ENCODE measurements at places on chromosomes 12 and 14.

DNA sequence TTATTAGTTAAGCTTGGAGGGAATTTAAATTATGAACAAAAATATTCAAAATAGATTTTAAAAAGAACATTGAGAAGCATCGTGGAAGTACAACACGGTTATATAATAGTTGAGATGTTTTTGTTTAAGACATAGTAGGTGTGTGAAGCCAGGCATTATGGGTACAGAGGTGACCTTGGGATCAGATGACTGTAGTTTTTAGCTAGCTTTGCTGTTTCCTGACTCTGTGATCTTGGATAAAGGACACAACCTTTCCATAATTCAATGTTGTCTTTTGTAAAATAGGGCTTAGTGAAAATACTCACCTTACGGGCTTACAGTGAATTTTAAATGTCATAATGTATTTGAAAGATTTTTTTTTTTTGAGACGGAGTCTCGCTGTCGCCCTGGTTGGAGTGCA lies 239.7 kb downstream of the SLC2A13 start:
- DNase-seq = no peak

- DNase-seq = no peak
Observed at GRCh38 chr12:110540048-110540447, 37.9 kb downstream of the RAD9B start.

DNA sequence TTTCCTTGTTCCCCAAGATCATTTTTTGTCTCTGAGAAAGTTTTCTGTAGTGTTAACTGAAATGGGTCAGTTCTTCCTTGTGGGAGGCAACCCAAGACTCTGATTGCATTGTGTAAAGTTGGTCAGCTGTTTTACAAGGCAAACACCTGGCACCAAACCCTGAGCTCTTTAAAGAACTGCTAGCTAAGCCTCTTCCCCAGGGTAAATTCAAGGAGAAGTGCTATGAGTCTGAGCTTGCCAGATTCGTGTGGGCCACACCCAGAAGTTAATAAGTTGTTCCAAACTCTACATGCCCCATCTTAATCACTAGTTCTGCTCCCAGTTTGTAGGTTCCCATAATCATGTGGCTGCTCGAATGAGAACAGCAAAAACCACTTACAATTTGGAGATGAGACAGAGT lies 214.5 kb downstream of the BTG1 start:
- no peak for DNase-seq

- DNase-seq = no peak
Observed at GRCh38 chr12:76310110-76310509, 38.1 kb downstream of the BBS10 start.

DNA sequence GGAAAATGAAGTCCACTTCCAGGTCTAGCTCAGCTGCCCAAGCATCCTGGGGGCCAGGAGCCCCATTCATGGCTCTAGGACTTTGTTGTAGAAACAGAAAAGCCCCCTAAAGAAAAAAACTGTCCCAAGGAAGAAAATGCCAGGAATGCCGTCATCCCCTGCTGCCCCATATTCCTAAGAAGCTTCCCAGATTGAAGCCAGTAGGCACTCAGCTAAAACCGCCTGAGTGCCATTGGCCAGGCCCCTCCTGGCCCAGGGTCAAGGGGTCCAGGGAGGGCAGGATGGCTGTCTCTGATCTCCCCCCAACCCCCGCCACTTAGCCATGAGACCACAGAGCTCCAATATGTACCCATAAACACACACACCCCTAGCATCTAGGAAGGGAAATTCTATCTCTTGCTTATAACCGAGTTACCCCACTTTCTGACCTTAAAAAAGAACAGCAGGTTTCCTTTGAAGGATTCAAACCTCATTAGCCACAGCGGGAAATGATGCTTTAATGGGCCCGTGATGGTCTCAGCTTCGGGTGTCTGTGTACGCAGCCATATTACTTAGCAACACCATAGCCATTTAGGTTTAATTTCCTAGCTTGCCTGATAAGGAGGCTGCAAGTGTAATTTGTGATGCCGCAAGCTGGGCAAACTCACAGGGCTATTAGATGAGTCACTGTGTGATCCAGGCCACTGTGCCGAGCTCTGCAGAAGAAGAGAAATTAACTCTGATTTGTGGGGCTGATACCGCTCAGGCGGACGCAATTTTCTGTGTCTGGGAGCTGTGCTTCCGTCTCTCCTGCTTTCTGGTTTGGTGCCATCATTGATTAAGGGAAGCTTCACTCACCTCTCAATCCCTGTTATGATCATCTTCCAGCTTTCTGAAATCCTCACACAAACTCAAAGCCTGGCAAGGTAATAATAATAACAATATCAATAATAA lies 84.2 kb downstream of the GCH1 start:
- DNase-seq = peak; percentile 29

DNA sequence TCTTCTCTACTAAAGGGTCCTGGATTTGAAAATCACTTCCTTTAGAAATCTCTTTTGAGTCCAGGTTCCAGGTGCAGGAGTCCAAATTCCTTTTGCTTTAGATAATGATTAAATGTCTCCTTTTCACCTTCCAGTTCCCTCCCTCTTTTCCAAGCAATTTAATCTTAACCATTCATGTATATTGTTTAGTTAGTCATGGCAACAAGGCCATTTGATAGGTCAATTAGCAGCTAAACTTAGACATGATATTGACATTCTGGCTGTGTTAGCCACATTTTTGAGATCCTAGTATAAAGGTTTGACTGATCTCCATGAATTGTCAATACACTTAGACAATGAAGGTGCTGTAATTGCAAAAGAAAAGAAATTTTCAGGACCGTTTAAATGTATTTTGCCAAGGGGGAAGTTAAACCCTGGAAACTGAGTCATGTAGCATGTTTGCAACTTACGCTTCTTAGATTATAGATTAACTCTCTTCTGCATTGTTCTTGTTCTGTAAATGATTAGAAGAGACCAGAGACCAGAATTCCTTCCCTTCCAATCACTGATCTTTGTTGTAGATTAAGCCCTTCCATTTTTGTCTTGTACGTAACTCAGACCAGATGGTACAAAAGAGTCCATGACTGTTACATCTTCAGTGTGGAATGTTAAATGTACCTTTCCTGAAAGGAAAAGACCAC lies 12.4 kb upstream of the C12orf75 start:
- DNase-seq = peak; percentile 82

- peak; percentile 23 for DNase-seq
Observed at GRCh38 chr12:115190010-115190770, 506.2 kb upstream of the TBX3 start.

GRCh38 chr12:57355734-57356133 lies 75.1 kb downstream of the R3HDM2 start:
- no peak for DNase-seq

DNA sequence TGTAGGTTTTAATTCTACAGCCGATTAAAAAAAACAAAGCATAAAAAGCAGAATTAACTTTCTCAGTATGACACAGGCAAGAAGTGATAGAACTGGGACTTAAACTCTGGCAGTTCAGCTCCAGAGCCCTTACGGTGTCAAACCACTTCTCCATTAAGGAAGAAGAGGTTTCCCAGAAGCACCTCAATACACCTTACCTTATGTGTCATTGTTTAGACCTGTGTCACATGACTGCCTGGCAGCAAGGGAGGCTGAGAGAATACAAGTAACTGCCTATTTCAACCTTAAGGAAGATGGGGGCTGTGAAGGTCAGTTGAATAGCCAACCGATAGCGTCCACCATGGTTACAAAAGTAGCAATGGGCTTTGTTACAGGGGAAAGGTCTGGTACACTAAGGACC lies 54.6 kb upstream of the ARHGAP5 start:
- DNase-seq = no peak

GRCh38 chr14:23929822-23930294 lies 23.7 kb upstream of the DHRS4 start:
- no peak for DNase-seq

- no peak for DNase-seq
Observed at GRCh38 chr12:100403446-100403845, 46.6 kb downstream of the SLC17A8 start.

- DNase-seq = peak; percentile 33
Observed at GRCh38 chr12:78403136-78403535, 461.4 kb upstream of the SYT1 start.

DNA sequence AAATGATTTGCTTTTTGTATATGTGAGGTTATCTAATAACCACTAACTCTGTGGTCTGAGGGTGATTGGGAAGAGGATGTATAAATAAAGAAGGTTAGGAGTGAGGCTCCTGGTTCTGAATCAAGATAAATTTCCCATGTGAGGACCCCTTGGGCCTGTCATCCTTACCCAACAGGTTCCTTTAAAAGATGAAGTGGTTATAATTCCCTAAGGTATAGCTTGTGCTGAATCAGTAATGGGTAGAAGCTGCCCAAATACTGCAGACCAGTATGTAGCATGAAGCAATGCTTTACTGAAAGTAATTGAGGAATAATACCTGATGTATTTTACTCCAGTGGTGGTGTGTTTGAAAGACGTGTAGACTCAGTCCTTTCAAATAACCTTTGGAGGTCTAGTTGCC lies 8.7 kb downstream of the EID3 start:
- DNase-seq = no peak

- DNase-seq = no peak
Observed at GRCh38 chr14:35766036-35766699, 42.9 kb downstream of the RALGAPA1 start.

DNA sequence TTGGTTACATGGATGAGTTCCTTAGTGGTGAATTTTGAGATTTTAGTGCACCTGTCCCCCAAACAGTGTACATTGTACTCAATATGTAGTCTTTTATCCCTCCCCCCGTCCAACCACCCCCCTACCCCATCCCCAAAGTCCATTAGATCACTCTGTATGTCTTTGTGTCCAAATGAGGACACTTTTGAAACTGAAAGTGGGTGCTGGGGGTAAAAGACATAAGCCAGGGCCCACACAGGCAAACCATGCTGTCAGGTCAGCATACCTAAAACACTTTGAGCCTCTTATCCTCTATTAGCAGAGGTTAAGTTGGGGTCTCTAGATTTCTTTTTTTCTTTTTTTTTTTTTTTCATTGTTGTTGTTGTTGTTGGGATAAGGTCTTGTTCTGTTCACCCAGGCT lies 31.3 kb upstream of the KICS2 start:
- no peak for DNase-seq

DNA sequence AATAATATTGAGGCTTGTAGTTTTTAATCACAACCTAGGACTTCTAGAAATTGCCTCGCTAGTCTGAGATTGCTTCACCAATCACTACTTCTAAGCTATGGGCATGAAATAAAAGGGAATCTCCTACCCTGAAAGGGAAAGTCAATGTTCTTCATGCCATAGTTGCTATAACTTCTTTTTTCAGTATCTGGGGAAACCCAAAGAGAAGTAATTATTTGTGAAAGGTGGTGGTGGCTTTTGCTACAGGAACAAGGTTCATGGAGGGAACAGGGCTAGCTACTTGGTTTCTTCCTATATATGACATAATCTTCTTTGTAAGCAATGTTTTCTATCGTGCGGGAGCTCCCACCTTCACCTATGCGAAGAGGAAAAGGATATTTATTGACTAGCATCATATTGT lies 61.6 kb upstream of the DNM1L start:
- DNase-seq = no peak

DNA sequence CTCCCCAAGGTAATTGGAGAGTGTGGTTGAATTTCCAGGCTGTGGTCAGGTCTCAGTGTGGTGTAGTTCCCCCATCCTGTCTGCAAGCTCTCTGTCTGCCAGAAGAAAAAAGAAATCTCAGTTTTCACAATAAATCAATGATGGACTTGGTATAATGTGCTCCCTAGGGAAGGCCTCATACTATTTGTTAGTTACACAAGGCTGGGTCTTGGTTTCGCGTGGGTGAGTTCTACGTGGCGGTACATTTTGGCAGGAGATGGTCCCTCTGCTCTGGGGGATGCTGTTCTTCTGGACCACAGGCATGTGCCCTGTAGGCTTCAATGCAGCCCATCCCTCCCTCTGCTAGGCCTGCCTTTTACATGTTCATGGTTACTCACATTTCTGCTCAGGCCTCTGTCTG lies 206.4 kb upstream of the PELI2 start:
- peak; percentile 20 for DNase-seq

DNA sequence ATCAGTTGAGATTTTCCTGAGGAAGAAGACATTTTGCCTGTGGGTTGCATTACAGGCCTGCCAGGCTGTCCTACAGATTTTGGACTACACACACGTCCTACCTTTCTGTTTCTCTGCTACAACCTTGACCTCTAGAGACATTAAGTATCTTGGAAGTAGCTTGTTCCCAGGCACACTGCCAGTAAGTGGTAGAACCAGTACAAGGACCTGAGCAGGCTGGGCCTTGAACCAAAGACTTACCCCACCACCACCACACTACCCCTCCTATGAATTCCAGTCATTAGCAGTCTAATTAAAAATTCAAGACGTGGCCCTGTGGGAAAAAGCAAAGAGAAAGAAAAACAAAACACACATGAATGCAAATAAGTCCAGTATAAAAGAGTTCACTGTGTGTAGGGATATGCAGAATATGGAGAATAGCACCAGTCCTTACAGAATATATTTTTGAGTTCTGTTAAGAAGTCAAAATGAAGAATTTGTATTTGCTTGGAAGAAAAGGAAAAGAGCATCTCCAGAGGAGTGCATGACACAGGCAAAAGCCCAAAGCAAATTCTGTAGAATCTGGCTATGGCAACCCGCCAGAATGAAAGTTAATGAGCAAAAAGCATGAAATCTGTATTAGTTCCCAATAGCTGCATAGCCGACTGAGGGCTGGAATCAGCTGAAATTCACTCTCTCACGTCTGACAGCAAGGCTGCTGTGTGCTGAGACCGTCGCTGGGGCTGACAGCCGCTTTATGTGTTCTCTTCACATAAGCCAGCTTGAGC lies 74.3 kb upstream of the ST8SIA1 start:
- DNase-seq = no peak

DNA sequence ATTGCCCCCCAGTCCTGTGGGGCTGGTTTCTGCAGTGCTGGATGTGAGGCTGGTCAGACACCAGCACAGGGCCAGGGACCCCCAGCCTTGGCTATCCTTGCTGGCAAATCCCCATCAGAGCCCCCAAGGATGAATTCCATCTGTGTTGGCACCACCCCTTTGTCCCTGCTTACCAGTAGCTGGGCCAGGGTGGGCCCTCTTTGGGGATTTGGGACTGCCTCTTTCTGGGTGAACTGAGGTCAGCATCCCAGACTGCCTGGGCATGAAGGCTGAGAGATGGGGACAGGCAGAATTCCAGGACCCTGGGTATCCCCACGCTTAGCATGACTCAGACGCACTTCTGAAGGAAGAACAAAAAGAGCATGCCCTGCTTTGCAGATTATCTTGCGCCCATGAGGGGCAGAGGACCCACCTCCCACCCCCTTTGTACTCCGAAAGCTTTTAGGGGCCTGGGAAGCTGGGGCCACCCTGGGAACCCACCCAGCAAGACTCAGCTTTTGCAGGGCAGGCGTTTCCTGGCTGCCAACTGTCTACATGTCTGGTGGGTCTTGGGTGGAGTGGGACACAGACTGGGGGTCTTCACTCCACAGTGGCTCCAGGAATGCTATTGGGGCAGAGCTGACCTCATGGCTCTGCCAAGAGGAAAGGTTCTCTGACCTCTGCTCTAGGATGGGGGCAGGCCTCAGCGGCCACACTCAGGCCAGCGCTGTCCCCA lies 26.8 kb downstream of the RFLNA start:
- DNase-seq = no peak

GRCh38 chr12:132094269-132094891 lies 49.7 kb downstream of the DDX51 start:
- DNase-seq = no peak

DNA sequence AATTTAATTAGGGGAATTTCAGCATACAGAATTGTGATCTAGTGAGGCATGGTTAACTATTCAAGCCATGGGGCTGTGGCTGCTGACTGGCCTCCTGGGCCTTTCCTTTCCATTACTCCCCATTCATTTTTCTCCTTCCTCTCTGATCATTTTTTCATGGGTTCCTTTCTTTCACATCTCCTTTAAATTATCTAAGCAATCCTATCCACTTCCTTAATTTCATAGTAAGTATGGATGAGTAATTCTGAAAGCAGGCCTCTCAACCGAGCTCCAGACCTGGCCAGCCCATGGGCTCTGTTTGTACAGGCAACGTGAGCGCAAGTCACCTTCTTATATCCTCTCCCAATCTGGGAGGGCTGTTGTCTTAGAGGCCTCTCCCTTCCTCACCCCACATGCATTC lies 13.4 kb downstream of the CKAP4 start:
- no peak for DNase-seq

Data from fibroblast of skin of left biceps (primary cell).